ENCODE measurements at places on chromosomes 3 and 15.

GRCh38 chr3:90007778-90008499 lies 900.5 kb downstream of the EPHA3 start:
- peak; percentile 11 for DNase-seq

DNA sequence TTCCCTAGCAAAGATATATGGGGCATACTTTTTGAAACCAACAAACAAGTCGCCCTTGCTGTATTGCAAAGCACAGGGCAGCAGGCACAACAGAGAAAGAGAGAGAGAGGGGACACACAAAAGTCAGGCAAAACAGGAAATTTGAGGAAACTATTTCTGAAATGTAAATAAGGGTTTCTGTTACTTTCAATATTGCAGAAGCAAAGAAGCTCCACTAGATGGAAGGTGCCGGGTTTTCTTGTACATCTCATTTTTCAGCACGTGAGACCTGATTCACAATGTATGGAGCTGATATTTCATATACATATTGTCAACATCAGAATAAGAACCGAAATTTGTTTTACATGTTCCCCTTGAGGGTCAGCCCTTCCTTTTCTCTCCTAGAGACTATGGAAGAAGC lies 127.4 kb downstream of the FOXP1 start:
- DNase-seq: no peak

- no peak for DNase-seq
Measured at GRCh38 chr3:169009453-169009852, 654.1 kb downstream of the MECOM start.

DNA sequence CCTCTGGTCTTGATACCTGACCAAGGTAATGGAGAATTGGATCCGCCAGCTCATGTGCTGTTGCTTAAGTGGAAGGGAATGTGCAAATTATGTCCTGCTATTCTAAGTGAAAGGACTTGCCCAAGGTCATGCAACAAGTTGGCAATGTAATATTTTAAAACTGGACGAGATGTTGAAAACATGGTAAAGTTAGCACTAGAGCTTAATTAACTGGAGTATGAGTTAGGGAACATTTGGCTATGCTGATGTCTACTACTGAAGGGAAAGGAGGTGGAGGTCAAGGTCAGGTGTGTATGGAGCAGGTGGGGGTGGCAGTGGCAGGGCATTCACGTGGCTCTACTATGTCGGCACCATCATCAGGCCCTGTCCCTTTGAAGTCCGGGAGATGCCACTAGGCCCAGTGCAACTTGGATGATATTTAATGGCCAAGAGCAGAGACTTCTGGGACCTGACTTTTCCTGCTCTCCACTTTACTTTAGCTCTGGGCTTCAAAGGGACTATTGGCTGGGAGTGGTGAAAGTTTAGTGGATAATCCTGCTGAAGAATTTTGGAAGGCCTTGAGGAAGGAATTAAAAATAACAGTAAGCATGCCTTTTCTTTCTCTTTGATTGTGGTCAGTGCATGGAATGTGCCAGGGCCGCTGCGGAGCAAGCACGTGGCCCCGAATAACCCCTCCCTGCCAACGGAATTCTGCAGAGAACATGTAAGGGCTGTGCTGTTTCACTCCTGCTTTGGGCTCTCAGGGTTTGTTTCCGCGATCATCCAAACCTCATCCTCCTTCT lies 14.9 kb downstream of the SMAD3 start:
- no peak for DNase-seq

GRCh38 chr3:183212565-183212964 lies 40.5 kb upstream of the B3GNT5 start:
- DNase-seq: no peak

DNA sequence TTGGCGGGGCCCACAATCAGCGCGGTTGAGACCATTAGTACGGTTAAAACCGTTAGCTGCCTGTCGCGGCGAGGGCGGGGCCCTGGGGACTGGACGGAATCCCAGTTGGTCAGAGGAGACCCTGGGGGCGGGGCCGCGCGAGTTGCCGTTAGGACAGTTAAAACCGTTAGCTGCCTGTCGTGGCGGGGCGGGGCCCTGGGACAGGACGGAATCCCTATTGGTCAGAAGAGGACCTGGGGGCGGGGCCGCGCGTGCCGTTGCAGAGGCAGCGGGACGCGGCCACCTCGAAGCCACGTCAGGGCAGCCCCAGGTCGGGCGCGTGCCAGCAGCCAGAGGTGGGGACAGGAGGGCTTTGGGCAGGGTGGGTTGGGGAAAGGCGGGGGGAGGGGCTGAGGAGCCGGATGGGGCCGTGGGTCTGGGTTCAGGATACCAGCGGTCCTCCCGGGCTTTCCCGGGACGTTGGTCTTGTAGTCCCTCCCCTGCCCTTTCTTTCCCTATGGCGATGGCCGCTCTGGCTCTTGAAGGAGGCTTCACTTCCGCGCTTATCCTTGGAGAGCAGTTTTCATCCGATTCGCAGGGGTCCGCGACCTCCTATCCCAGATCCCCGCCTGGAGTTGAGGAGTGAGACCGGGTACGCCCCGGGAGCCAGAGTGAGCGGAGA lies 28.0 kb downstream of the KLHDC8B start:
- DNase-seq: peak; percentile 61

DNA sequence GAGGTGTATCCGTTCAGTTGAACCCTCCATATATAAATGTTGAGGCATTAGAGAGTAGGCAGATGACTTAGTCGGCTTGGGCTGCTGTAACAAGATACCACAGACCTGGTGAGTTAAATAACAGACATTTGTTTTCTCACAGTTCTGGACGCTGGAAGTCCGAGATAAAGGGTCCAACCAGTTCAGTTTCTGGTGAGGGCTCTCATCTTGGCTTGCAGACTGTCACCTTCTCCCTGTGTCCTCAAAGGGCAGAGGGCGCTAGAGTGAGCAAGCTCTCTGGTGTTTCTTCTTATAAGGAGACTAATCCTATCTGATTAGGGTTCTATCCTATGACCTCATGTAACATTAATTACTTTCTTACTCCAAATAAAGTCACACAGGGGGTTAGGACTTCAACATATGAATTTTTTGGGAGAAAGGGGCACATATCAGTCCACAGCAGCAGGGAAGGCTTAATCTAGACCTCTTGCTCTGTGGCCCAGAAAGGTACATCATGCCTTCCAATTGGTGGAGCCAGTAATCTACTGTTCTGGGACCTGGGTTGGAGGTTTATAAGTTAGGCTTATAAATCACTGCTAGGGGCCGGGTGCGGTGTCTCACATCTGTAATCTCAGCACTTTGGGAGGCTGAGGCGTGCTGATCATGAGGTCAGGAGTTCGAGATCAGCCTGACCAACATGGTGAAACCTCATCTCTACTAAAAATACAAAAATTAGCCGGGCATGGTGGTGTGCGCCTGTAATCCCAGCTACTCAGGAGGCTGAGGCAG lies 26.3 kb upstream of the SLC28A2 start:
- DNase-seq: no peak

DNA sequence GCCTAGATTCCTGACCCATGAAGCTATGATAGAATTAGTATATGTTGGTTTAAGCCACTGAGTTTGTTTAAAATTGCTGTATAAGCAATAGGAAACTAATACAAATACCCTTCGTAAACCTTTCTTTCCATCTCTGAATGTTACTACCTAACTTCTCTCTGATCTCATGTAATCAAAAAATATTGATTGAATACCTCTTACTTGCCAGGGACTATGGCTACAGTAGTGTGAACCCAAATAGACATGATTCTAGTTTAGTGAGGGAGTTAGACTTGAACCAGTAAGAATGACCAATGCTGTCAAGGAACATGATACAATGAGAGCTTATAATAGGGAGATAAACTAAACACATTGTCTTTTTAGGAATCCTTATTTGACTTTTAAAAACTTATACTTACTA lies 19.4 kb downstream of the STT3B start:
- DNase-seq: no peak

DNA sequence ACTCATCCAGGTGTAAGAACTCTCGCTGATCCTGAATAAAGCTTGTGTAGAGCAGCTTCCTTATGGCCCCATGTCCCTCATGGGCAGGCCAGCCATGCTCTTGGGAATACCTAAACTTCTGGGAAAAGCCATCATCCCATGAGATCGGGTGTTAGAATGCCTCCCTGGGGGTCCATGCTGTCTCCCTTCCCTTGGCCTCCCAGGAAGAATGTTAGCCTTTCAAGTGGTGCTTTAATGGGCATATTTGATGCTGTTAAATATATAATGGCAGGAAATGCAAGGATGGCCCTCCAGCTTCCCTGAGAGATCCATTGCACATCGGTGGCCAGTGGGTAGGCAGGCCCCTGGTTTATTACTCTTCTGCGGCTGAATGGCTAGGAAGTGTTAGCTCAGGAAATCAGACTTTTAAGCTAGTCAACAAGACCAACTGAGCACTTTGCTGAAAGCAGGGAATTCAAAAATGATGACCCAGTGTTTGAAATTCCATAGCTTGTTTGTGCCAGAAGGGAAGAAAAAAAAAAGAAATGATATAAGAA lies 60.5 kb upstream of the LRTM1 start:
- DNase-seq: peak; percentile 1

- DNase-seq: no peak
Measured at GRCh38 chr3:118292841-118293240, 741.8 kb downstream of the IGSF11 start.

GRCh38 chr3:15623535-15624440 lies 22.2 kb downstream of the BTD start:
- no peak for DNase-seq

DNA sequence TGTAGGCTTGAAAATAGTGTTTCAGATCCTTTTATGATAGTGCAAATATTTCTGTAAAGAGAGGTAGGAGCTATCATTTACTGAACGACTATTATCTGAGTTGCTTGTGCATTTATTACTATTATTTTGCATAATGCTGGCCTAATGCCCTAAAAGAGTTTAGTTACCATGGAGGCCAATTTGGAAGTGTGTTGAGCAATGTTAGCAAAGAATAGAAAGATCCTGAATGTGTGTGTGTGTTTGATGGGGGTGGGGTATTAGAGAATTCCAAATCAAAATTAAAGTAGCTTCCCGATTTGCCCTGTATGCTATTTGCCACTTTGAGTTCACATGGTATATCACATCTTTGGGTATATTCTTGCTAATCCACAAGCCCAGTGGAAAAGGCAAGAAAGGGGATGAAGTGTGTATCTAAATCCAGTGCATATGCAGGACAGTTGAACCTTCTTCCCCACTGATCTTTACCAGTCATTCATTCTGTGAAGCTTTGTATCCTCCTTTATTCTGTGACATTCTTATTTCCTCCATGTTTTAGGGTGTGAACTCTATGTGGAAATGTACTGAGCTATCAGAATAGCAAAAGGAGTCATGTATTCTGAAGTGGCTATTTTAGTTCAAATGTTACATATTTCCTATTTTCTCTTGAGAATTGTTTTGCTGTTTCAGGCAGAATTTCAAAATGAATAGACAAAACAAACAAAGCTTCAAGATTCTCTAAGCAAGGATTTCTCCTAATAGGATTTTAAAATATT lies 45.7 kb upstream of the PLSCR5 start:
- DNase-seq: no peak

DNA sequence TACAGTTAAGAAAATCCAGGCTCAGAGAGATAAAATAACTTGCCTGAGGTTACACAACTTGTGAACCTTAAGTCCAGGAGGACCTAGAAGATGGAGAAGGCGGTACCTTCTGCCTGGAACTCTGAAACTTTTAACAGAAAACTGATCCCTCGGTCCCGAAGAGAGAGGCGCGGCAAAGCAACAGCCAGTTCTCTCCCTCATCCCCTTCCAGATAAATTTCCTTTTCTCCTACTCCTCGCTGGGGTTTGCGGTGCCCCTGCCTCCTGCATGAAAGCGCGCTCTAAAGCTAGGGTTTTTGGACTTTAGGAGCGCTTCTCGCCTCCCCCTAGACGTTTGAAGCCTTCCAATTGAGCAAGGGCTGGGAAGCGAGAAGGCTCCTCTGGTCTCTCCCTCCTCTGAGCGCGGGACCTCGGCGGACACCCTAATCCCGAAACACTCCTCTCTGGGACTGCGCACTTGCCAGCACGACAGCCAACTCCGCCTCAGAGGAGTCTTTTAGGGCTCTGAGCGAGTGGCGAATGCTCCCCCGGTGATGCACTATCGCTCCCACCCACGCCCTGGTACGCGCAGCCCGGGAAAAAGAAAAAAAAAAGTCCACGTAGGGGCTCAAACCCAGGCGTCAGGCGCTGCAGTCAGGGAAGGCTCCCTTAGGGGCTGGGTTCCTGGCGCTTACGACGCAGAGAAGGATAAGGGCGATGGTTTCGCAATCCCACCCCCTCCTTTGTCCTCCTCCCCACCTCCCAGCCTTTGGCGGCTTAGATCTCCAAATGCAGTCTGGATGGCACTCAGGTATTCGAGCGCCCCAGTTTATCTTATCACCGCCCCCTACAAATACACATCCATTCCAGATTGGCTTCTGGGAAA lies 7.9 kb upstream of the EOMES start:
- no peak for DNase-seq

DNA sequence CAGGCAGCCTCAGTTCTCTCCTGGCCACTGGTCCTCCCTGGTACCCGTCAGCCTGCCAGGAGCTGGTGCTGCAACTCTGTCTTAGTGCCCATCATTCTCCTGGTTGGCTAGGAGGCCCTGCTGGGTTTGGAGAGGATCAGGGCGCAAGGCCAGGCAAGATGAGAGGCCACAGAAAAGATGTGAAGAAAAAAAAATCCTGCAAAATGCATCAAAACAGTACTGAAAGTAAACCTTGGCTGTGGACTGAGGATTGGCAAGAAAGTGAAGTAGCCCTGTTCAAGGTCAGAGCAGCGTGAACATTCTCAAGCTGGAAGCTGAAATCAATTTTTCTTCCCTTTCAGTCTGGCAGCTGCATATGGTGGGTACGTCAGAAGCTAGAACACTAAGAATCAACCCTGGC lies 74.2 kb downstream of the GTF2E1 start:
- no peak for DNase-seq

DNA sequence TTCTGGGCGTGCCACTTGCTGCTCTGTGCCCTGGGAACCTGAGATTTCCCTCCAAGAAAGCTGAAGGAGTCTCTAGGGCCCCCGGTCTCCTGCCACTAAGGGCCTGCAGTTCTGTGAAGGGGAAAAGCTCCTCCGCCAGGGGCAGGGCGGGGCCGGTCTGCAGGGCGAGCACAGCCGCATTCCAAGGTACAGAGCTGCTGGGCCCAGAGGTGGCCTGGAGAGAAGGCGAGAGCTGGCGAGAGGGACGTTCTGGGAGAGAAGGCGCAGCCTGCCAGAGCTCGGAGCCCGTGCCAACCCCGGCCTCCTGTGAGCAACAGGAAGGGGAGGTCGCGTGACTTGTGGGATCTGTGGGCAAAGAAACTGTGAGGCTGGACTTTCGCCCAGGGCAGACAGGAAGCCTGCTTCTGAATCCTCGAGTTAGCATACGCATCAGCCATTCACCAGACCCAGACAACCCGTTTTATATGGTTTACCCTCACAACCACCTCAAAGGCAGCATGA lies 500.4 kb downstream of the SHQ1 start:
- no peak for DNase-seq

DNA sequence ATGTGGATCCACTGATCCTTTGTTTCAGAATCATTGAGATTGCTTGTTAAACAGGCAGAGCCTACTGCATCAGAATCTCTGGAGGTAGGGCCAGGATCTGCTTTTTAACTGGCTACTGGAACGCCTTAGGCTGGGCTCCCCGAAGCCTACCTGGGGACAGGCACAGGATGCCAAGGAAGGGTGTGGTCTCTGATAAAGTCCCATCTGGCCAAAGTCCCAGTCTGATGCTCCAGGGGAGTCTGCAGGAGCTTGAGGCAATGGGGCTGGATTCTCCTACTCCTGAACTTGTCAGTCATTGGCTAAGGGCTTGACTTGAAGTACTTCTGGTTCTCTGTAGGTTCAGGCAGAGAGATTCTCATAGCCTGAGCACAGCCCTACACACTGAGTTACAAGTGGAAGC lies 22.4 kb upstream of the CCK start:
- no peak for DNase-seq

- no peak for DNase-seq
Measured at GRCh38 chr3:71492974-71493771, 90.4 kb downstream of the FOXP1 start.

- no peak for DNase-seq
Measured at GRCh38 chr15:52306270-52306669, 10.7 kb upstream of the MYO5C start.
